ENCODE measurements at places on chromosomes 3 and 15.

DNA sequence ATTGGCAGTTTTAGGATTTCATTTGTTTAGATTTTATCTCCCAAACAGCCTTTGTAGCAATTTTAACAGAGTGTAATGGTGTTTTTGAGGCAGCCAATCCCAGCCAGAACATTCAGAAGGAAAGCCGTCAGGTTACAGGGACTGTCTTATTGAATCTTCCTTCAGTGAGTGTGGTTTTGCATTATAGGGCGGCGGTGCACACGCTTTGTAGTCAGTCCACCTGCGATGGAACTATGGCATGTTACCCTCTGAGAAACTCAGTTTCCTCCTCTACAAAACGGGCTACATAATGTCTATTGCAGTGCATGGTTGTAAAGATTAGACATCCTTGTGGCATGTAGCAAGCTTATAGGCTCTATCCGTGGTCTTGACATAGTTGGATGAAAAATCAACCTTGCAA lies 1.0 kb downstream of the LRRC28 start:
- DNase-seq: no peak

- no peak for DNase-seq
These were observed 49.0 kb downstream of the KBTBD12 start for GRCh38 chr3:127964053-127964452.

DNA sequence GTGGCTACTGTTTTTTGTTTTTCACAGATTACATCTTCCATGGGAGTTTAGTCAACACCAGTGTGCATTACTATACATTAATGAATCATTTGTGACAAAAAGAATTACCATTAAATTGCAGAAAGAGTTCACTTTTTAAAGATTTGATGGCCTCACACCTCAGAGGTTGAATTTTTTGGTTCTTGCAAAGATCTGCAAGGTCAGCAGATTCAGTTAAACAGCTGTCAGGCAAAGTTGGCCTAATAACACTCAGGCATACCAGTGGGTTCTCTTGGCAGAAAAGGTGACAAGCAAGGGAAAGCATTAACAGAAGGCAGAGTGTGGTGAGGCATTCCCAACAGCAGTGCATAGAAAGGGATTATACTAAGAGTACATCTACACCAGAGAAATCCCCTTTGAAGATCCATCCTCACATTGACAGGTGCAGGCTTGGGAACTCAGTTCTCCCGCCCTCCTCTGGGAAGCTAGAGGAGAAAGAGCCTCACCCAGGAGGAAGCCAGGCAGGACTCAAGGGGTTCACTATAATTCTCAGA lies 24.3 kb upstream of the PTX3 start:
- no peak for DNase-seq

GRCh38 chr15:39100106-39100660 lies 480.7 kb upstream of the THBS1 start:
- DNase-seq: no peak

DNA sequence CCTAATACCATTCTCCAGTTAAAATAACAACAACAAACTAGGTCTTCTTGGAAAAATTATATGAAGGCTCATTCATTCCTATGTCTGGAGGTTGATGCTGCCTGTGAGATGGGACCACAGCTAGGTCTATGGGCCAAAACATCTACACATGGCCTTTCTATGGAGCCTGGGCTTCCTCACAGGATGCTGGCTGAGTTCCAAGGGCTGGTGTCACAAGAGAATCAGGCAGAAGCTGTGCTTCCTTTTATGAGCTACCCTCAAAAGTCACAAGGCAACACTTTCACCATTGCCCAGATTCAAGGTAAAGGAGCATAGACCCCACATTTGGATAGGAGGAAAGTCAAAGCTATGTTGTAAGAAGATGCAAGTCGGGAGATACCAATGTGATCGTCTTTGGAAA lies 4.6 kb upstream of the RTP2 start:
- no peak for DNase-seq

GRCh38 chr3:170621256-170621655 lies 35.4 kb upstream of the SLC7A14 start:
- DNase-seq: no peak

DNA sequence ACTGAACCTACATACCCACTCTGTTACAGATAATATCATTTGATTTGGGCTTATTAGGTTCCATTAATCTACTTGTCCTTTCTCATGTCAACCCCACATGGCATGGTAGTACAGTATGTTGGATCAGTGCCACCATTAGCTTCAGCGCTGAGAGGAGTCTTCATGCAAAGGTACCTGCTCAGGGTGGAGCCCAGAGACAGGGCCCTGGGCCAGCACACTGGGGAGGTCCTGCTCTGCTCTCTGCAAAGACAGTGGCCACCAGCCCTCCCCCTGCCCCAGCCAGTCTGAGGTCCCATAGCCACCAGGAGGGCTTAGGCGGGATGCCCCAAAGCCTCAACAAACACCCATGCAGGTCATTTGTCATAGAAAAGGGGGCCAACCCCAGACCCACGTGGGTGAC lies 71.0 kb downstream of the ATP10A start:
- no peak for DNase-seq

DNA sequence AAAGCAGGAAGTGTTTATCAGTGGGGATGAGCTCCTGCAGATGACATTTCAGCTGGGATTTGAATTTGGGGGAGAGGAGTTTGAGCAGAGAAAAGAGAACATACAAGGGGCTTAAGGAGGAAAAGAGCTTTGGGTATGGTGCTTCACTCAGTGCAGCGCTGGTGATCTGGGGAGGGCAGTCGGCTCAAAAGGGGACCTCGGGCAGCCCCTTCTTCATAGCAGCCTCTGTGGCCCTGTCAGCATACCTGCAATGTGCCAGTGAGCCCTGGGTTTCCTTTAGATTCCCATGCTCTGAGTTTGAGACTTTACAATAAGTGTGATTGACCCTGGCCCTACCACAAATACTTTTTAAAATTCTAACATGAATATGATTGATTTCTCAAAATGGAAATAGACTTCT lies 40.2 kb downstream of the ROPN1B start:
- no peak for DNase-seq
